ENCODE measurements at places on chromosomes 7 and 10.

GRCh38 chr7:69285854-69286253 is 312.4 kb upstream of the AUTS2 start:
- DNase-seq, result no peak

DNA sequence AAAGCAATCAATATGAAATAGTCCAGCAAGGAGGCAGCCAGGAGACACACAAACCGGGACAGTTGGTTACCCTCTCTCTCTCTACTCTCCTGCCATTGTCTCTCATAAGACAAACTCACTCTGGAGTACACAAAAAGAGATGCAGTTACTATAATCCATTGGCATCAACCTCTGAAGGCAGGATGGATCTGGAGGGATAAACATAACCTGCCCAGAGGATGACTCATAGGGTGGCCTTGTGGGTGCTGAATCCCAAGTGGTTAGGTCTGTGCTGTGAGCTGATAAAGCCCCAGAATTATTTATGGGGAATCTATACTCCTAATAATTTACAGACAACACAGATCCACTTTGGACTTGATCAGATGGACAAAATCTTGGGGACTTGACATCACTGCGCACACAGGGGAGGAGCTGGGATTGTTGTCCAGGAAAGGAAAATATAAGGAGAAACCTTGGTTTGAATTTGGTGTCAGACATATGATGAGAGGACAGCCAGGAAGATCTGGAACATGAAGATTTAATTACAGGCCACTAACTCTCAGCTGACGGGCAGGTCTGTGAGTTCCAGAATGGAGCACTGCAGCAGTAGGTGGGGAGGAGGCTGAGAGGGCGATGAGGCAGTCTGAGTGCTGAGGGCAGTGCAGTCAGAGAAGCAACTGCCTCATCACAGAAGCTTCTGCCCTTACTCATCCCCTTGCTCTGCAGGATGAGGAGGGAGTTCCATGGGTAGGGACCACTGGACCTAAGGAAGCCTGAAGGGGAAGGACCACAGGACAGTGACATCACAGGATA is 113.9 kb upstream of the PRSS58 start:
- DNase-seq, result no peak

DNA sequence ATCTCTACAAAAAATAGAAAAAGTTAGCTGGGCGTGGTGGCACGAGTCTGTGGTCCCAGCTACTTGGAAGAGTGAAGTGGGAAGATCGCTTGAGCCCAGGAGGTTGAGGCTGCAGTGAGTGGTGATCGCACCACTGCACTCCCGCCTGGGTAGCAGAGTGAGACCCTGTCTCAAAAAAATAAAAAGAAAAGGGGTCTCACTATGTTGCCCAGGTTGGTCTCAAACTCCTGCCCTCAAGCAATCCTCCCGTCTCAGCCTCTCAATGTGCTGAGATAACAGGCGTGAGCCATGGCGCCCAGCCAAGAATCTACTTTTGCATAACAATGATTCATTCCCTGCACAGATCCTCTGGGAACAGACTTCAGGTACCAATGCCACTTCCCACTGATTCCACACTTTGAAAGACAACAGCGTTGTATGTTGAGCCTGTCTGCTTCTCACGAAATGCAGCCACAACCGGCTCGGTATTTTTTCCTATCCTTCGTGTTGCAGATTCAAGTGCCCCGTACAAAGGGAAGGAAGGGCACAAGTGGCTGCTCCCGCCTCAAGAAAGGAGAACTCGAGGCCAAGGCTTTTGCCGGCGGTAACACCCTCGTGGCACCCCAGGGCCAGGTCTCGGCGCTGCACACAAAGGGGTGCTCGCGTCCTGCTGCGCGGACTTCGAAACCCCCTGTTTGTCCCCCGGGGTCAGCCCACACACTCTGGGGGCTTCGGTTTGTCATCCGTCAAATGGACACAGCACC is 745 bp downstream of the DAGLB start:
- peak; percentile 43 for DNase-seq

DNA sequence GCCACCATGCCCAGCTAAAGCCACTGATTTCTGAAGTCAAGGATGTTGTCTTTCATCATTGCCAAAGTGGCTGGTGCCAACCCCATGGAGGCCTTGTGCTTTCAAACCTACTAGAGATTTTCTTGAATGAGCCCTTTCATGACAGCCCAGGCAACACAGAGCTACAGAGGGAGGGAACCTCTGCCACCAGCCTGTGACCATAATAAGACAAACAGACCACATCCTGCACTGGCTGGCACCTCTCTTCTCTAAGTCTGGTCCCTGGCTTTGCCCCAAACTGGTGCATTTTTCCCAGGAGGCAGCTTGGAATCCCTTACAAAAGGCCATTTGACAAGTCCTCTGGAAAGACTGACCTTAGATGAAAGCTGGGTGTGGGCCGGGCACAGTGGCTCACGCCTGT is 348.8 kb downstream of the GALNT17 start:
- DNase-seq, result no peak

DNA sequence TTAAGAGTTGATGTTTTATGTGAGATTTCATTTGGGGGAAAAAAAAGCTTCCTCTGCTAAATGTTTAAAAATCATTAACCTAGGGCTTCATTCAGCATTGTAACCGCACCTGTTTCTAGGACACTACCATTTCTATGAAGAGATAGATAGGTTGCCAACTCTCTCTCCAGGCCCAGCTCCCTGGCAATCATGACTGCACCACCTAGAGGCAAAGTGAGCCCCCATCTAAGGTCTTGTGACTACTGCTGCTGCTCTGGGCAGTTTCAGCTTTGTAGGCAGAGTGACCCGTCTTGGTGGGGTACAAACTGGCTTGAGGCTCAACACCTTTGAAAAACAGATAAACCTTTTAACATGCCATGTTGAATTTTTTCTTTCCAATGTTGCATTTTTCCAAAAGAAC is 27.3 kb upstream of the MRC1 start:
- DNase-seq, result no peak

DNA sequence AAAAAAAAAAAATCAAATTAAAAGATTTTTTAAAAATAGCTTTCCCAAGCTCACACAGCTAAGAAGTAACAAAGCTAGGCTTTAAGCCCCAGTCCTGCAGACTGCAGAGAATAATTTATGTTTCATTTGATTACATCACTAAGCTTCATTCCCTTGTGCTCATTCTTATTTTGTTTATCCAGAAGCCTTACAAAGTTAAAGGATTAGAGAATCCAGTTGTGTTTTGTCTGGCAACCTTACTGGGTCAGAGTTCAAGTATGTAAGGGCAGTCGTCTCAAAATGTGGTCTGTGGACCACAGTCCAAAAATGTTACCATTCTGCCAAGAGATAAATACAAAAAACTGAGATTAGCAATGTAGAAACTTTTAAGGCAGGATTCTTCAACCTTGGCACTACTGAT is 32.1 kb upstream of the EZH2 start:
- DNase-seq, result no peak

- DNase-seq, result no peak
These were observed 58.9 kb downstream of the XRCC2 start for GRCh38 chr7:152617056-152617455.

DNA sequence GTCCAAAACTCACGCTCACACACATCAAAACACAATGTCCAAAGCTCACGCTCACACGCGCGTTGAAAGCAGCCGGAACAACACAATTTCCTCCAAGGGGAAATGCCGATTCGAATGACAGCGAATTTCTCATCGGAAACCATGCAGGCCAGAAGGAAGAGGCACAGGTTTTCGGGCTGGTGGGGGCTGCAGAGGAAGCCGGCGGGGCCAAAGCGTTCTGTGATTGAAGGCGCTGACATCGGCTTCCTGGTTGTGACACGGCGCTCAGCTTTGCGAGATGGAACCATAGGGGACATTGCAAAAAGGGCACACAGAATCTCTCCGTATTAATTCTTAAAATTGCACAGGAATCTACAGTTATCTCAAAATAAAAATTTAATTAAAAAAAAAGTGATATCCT is 61.3 kb downstream of the FOXL3 start:
- DNase-seq, result no peak

DNA sequence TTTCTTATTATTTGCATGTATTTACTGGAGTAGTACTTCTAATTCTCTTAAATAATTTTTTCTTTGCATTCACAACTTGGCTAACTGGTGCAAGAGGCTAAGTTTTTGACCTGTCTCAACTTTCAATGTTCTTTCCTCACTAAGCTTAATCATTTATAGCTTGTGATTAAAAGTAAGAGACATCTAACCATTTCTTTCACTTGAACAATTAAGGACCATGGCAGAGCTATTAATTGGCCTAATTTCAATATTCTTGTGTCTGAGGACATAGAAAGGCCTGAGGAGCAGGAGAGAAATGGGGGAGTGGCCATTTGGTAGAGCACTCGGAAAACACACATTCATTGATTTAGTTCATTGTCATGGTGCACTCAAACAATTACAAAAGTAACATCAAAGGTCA is 141.4 kb upstream of the TMEM196 start:
- no peak for DNase-seq

GRCh38 chr10:95375418-95375817 is 84.6 kb upstream of the PDLIM1 start:
- no peak for DNase-seq

Measured in NCI-H1694 treated with DMSO at 0.1 percent for 48 hours (cell line).